GM13976 (cell line): ENCODE measurements at places on chromosomes 2 and 18.

DNA sequence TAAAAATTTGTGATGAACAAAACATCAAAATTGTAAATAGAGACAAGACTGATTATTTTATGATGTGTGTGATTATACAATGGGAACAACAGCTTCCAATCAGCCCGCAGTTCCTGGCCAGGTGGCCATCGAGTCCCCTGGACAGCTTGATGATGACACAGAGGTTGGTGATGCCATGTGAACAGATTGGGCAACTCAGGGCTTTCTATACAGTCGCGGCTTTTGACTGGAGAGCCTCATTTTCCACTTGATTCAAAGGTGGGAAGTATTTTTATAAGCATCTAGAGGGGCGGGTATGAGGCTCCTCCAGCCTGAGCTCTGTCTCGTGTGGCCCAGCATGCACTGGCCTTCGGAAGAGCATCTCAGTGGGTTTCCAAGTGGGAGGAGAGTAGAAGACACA lies 14.9 kb upstream of the HPCAL1 start:
- no peak for DNase-seq

DNA sequence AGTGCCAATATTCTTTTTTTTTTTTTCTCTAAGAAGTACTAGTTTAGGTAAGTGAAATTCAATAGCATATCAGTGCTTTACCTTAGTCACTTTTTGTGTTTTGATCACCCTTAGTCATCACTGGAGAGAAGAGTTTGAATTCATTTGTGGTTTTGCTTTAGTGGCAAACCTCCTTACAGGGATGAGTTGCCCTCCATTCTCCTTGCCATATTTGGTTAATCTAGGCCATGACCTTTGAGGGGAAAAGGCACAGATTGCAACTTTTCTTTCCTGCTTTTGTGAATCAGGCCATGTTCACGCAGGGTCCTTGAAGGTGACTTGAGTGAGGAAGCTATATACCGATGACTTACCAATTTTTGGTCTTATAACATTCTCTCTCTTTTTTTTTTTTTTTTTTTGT lies 34.4 kb downstream of the PLEKHA3 start:
- DNase-seq, result no peak

DNA sequence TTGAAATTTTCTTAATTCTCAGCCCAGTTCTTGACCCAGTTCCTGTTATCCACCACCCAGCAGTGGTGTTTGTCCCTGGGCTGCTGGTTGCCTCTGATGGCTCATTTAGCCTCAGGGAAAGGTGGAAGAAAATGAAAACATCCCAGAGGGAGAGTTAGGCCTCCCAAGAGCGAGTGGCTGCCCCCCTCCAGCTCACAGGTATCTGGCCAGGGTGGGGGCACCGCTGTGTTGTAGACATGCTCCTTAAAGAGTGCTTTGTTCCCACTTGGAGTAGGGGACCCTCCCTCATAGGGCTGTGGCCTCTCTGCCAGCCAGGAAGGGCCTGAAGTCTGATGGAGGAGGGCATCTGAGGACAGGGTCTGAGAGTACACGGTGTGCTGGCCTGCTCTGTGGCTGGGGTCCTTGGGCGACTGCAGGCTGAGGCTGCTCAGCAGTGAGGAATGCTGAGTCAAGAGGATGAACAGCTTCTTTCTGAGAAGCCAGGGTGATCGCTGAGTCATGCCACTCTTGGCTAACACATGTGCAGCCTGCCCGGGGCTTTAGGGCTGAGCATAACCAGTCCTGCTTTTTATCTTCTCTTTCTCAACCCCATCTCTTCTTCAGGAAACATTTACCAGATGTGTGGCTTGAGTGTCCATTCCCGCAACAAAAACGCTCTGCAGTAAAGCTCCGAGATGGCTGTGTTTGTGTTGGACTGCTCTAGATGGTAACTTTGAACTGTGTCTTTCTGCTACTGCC lies 72.3 kb downstream of the IL1R2 start:
- DNase-seq, result no peak

DNA sequence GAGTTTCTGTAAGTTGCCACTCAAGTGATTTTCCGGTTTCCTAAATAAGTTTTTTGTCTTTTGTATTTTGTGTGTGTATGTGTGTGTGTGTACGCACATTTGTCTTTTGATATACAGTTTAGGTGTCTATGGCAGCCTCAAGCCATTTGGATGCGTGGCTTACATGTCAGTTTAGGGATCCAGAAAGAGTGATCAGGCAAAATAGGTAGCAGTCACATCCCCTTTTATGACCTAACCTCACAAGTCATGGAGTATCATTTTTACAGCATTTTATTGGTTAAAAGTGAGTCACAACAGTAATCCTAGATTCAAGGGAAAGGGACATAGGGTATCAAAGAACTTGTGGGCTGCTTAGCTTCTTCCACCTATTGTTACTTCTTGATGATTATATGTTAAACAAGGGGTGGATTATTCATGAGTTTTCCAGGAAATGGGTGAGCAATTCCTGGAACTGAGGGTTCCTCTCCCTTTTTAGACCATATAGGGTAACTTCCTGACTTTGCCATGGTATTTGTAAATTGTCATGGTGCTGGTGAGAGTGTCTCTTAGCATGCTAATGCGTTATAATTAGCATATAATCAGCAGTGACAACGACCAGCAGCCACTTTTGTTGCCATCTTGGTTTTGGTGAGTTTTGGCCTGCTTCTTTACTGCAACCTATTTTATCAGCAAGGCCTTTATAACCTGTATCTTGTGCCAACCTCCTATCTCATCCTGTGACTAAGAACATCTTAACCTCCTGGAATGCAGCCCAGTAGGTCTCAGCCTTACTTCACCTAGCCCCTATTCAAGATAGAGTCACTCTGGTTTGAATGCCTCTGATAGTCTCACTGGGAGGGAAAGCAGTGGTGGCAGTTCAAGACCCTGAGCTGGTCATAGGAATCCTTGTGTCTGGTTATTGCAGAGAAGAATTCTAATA lies 8.6 kb upstream of the SOCS6 start:
- DNase-seq, result no peak

- no peak for DNase-seq
Observed at GRCh38 chr2:112685271-112685884, 35.4 kb upstream of the NT5DC4 start.

GRCh38 chr2:7588295-7588694 lies 671.1 kb downstream of the RNF144A start:
- no peak for DNase-seq

- no peak for DNase-seq
Observed at GRCh38 chr2:12980817-12981216, 264.1 kb downstream of the TRIB2 start.

GRCh38 chr2:238965371-238966071 lies 117.6 kb downstream of the TWIST2 start:
- no peak for DNase-seq

DNA sequence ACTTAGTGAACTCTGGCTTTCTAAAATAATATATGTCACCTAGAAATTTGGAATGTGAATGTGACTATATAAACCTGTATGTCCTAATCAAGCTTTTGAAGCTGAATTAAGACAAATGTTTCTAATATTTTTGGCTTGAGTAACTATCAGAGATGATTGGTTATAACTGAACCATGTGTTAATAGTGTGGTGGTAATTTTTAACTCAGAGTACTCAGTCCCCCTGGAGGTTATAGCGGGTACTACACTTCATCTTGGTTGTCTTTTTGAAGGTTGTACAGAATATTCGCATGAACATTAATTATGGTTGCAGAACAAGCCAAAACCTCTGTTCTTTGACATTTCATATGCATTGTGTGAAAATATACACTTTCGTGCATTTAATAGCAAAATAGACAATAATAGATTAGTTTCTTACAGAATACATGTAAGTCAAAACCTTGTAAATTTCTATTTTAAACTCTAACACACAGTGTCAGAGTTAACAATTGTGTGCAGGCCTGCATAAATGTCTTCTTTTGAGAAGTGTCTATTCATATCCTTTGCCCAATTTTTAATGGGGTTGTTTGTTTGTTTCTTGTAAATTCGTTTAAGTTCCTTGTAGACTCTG lies 86.0 kb downstream of the OSBPL6 start:
- peak; percentile 50 for DNase-seq

DNA sequence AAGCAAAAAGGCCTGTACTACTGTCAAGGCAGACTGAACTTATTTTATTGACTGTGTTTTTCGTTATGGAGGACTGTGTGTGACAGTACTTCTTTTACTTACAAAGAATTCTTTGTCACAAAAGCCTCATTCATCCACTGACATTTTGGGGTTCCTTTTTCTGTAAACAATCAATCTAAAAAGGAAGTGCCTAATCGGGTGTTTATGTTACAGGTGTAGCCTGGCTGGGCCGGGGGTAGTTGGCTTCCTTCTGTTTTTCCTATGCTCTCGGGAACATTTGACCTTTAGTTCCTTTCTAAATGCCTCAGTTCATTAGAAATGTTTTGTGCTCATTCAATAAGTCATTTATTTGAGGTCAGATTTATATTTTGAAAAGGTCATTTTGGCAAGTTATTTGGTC lies 8.3 kb downstream of the ZCCHC2 start:
- DNase-seq, result no peak

GRCh38 chr2:240346753-240347372 lies 88.6 kb upstream of the GPC1 start:
- DNase-seq, result no peak

- no peak for DNase-seq
Observed at GRCh38 chr18:59959073-59959472, 59.3 kb downstream of the PMAIP1 start.

DNA sequence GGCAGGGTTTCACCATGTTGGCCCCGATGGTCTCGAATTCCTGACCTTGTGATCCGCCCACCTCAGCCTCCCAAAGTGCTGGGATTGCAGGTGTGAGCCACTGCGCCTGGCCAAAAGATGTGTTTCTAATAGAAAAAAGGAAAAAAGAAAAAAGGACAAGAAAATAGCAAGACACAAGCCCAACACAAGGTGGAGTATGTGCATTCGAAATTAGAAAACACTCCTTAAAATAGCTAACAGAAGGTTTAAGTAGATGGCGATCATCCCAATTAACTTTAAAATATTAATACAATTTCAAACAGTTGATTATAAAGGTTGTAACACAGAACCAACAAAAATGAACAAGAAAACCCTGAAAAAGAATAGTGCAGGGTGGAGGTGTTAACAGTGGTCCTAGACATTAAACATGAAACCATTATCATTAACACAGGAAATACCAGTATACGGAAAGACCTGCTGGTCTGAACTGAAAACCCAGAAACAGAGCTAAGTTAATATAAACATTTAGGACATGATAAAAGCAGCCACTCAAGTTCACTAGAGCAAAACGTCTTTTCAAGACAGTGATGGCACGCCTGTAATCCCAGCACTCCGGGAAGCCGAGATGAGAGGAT lies 57.9 kb downstream of the HDLBP start:
- no peak for DNase-seq

DNA sequence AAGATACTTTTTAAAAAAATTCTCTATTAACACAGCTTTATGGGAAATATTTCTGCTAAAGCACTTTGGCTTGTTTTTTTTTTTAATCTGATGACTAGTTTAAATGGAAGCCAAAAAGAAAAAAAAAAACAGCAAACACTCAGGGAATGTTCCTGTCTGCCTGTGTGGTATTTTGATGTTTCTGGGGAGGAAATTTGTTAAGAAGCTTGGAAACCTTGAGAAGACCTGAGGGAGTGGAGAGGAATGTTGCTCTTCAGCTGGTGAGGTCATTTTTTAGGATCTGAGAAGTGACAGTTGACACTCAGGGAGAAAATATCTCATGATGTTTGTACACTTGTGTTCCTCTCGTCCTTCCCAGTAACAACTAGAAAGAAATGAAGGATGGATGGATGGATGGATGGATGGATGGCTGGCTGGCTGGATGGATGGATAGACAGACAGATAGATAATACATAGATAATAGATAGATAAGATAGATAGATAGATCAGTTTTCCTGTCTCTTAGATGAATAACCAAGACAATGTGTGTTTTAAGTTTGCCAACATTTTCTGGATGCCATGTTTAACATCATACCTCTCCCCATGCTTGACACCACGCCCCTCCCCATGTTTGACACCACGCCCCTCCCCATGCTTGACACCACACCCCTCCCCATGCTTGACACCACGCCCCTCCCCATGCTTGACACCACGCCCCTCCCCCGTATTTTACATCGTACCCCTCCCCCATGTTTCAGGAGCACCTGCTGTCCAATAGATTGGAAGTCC lies 84.8 kb downstream of the CTIF start:
- DNase-seq, result no peak

GRCh38 chr2:29632018-29632417 lies 289.4 kb downstream of the ALK start:
- DNase-seq, result no peak

DNA sequence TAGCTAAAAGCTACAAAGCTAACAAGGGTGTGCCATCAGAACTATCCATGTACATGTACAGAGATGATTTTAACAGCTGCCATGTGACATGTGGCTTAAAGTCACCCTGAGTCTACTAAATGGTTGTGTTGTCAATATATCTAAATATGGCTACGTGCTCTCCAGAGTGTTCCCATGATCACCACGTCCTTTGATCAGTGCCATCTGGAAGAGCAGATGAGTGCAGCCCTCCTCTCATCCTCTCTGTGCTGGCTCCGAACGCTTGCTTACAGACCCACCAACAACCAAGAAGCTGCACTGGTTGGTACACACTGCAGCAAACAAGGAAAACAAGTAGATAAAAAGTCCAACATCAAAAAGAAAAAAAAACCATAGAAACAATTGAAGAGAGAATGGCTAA lies 88.6 kb upstream of the NARS1 start:
- DNase-seq, result no peak

GRCh38 chr2:32553829-32554432 lies 73.9 kb upstream of the TTC27 start:
- peak; percentile 64 for DNase-seq

- no peak for DNase-seq
Observed at GRCh38 chr2:133421516-133422324, 146.5 kb downstream of the NCKAP5 start.

DNA sequence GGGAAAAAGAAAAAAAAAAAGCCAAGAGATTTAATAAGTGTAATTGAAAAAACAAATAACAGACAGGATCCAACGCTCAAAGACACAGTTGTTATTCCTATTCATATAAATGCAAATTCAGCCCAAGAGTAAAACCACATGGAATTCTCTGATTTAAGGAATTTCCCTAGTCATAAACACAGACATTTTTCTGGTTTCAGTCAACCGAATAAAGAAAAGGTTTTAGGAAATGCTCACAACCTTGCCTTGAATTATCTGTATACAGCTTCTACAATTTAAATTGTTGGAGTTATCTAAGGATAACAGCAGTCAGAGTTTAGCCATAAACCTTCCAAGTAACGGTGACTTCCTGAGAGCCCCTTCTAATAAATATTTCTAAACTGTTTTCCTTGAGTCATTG lies 122.7 kb downstream of the VWC2L start:
- DNase-seq, result no peak
